KG1 (cell line): ENCODE measurements at places on chromosomes 3 and 15.

DNA sequence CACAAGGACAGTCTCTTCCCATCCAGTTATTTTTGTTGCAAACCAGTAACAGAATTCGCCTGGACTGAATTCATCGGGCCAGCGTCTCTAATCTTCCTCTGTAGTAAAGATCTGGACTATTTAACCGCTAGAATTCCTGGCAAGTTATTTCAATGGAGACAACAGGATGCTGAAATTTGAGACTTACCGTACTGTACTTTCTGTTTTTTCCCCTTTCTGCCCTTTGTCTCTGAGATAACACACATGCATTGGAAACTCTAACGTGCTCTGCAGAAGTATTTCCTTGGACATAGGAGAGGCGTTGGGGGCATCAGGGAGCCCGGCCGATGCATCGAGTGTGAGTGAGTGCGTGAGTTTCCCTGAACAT, 61.5 kb downstream of the ASB7 start:
- no peak for DNase-seq

GRCh38 chr15:31954374-31955172, 75.7 kb upstream of the CHRNA7 start:
- DNase-seq = no peak

DNA sequence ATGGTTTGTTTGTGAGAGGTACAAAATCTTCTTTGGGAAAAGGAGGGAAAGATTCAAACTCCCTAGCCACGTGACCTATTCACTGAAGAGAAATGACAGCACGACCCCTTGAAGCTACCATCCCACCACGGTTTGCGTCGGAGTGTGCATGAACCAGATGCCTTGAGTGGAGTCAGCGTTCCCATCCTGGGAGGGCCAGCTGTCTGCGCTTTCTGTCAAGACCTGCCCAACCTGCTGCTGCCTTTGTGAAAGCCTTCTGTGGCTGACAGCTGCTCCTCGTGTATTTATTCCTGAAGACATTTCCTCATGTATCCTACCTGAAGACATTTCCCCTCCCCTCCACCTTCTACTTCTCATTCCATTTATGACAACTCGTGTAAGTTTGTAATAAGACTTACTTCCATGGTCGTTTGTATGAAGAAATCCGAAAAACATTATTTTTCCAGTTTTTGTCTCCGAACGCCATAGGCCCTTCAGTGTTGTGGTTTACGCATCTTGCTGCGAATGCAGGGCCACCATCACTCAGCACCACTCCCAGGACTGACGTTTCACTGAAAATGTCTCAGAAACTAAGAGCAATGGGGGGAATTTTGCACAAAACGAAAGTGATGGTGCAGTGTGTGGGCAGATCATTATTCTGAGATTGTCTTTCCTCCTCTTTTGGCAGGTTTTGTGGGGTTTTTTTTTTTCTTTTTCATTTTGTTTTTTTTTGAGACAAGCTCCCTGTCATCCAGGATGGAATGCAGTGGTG, 18.9 kb downstream of the EBLN2 start:
- DNase-seq = no peak

GRCh38 chr3:113269661-113270060, 58.3 kb downstream of the BOC start:
- no peak for DNase-seq

DNA sequence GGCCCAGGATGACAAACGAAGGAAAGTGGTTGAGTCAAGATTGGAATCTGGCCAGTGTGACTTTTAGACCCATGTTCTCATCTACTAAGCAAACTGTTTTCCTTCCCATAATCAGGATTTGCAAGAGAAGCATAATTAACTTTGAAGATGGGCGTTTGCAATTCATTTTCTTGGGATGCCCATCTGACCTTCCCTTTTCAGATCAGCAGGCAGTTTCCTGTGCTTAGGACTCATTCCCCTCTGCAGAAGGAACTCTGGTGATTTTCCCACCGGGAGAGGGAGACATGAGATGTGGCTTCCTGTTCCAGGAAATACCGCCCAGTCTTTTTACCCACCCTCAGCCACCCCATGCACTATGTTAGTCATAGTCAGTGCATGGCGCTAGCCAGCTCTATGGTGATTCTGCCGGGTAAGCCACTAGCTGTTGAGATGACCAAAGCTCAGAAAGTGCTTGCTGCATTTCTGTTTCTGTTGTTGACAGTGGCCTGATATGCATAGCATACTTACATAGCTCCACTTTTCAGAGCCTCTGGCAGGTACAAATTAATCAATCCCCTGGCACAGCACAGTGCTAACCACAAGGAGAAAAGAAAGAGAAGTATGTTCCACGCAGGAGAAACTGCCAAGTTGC, 129.4 kb downstream of the VGLL4 start:
- DNase-seq = no peak

DNA sequence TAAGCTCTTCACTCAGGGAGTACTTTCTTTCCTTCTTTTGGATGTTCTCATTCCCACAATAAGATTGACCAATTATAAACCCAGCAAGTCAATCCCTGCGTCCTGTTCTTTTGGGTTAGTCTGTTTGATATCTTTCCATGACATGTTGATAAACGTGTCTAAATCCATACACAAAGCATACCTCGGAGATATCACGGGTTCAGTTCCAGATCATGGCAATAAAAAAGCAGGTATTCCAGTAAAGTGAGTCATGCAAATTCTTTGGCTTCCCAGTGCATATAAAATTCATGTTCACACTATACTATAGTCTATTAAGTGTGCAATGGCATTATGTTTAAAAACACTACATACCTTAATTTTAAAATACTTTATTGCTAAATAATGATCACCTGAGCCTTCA, 667.7 kb downstream of the MAGI1 start:
- DNase-seq = no peak

- DNase-seq = no peak
Observed at GRCh38 chr15:92947071-92947730, 47.1 kb downstream of the CHD2 start.

DNA sequence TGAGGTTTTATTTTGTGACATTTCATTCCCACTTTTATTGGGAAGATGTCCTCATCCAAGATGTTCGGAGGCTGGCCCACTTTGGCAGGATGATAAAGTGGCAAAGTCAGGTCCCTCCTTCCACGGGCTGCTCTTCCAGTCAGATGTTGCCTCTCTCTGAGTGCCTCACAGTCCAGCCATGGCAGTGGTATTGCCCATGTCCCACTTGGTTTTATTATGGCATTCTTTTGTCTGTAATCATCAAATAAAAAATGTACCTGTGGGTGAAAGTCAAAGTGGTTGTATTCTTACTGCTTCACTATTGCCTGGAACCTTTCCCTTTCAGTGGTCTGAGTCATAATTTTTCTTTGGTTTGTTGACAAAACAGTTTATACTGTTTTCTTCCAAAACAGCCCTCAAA, 20.2 kb downstream of the ARNT2 start:
- no peak for DNase-seq

GRCh38 chr3:76026379-76026778, 241.0 kb upstream of the ZNF717 start:
- DNase-seq = no peak

DNA sequence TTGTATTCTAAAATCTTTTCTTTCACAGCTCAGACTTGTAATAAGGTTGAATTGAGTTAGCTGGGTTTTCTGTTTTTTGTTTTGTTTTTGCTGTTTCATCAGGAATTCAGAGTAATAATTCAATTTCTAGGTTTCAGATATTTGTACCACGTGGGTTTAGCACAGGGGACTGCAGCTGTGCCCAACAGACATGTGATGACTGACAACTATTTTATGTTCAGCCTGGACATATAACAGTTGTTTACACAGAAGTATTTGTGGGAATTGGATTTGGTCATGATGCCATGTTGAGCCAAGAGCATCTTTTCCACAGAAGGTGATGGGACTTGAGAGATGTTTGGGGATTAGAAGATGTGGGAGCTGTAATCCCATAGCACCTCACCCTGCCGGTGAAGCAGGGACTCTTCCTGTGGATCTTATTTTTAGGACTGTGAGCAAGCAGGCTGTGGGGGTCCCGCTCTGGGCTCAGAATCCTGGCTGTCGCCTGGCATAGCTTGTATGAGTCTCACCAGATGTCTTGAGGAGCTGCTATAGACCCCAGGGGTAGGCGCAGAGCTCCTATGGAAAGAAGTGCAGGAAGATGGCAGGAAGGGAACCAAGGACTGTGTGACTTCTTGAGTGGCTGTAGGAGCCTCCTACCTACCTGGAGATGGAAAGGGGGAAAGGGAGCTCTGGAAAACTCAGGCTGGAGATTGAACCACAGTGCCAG, 23.7 kb downstream of the PXYLP1 start:
- DNase-seq = no peak

- DNase-seq = no peak
Observed at GRCh38 chr3:193241716-193242115, 694 bp downstream of the PLAAT1 start.

DNA sequence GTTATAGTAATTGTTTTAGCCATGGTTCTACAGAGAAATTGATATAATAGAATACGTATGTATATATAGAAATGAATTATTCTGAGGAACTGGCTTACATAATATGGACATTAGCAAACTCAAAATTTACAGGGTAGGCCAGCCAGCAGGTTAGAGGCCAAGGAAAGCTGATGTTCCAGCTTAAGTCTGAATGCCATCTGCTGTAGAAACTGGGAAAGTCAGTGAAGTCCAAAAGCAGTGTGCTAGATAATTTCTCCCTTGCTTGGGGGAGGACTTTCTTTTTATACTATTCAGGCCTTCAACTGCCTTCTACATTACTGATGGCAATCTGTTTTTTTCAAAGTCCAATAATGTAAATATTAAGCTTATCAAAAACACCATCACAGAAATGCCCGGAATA, 1174.7 kb downstream of the ZPLD1 start:
- DNase-seq = no peak

DNA sequence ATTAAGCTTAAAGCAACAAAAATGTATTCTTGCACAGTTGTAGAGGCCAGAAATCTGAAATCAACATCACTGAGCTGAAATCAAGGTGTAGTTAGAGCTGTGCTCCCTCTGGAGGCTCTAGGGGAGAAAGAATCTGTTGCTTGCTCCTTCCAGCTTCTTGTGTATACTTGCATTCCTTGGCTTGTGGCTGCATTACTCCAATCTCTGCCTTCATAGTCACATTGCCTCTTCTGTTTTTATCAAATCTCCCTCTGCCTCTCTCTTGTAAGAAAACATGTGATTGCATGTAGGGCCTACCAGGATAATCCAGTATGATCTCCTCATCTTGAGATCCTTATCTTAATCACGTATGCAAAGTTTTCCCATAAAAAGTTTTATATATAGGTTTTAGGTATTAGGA, 487.9 kb upstream of the SGO1 start:
- DNase-seq = no peak

GRCh38 chr3:46539443-46540005, 26.6 kb downstream of the LRRC2 start:
- DNase-seq = no peak

- no peak for DNase-seq
Observed at GRCh38 chr3:114089675-114090074, 33.1 kb downstream of the QTRT2 start.

- no peak for DNase-seq
Observed at GRCh38 chr3:122800706-122801237, 5.9 kb downstream of the SLC49A4 start.

DNA sequence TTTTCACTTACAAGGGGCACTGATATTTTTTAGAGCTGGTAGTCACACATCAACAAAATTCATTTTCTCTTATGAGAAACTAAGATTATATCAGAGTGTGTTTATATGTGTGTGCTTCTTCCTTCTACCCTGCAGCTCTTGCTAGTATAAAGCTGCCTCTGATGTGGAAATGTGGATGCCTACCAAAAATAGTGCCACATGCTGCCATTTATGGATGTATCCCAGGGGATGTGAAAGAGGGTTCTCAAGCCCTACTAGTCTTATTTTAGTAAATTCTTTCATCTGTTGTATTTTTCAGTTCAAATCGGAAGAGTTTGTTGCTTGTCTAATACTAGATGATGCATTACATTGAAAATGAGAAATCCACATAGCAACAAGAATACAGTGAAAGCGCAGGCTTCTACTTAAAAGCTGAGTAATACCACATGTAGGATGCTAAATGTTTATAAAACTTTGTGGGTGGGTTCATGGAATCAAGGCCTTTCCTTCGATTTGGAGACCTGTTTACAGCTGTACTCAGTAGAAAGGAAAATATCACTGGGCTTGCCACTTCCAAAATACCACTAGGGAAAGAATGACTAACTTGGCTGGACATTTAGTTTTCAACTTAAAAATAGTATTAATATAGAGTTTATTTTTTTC, 399.2 kb downstream of the EPHA3 start:
- no peak for DNase-seq

DNA sequence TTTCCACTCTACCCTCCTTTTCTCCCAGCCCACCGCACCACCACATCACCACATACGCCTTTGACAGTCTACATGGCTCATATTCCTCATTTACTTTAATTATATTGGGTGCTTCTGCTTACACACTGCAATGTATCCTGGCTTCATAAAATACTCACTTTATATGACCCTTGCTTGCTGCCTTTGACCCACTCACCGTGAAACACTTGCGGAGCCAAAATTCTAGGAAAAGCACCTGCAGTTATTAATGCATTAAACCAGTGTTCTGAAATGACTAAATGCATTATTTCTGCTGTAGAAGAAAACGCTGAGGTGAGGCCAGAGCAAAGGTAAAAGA, 217.5 kb upstream of the ICE2 start:
- no peak for DNase-seq

DNA sequence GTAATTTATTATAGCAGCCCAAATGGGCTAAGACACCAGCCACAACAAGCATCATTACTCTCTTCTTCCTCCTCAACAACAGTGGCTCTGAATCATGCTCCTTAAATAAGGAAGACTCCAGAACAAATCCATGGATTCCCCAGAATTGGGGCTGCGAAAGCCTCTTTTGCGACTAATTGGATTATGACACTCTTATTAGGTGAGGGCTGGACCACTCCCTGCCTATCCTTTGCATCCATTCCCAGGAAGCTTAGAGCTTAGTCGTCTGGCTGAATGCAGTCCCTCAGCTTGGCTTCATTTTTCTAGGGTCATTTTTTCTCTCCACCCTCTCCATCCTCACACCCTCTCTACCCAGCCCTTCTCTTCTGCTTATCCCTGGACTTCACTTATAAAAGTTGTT, 227.7 kb downstream of the ZNF621 start:
- DNase-seq = no peak

GRCh38 chr3:172717493-172718088, 6.7 kb upstream of the NCEH1 start:
- no peak for DNase-seq

GRCh38 chr15:78212008-78212407, 22.4 kb downstream of the ACSBG1 start:
- DNase-seq = no peak

DNA sequence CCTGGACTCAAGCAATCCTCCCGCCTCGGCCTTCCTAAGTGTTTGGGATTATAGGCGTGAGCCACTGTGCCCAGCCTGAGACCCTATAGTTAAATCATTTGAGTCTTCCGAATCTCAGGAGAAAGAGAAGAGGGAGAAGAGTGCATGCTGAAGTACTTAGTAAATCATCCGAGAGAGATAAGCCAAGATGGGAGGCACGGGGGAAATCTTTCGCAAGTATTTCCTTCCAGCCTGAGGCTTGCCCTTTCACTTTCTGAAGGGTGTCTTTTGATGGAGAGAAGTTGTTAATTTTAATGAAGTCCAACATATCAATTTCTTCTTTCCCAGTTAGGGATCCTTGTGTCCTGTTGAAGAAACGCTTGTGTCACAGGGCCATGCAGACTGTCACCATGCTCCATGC, 97.1 kb upstream of the SLC6A6 start:
- DNase-seq = no peak
